ENCODE measurements at places on chromosomes 5 and 9. TPM values are rescaled to one million over a fixed set of nuclear protein-coding genes. Genes with fewer than 3 reads are reported as not detected.
A peak's percentile ranks its signal among the peaks of the same experiment; 100 is the strongest.

The PTPA gene
- 99.5 TPM for total RNA-seq

DNA sequence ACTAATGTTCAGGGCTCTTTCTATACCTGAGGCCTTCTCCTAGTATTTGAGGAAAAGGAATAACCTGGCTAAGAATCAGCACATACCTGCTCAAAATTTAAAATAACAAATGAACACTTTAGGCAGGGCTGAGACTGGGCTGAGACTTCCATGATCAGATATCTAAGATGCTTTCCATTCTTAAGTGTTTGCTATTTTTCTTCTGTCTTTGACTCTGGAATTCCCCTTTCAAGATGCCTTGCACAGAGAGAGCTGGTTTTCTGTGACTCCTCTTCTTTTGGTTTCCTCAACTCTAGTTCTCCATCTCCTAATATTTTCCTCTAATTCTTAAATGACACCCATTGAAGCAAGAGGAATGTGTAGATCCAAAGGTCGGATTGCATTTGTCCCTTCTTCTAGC, 61.1 kb downstream of the DPYSL3 start:
- no peak for DNase-seq

- DNase-seq: no peak
These were observed 103.6 kb downstream of the BOD1 start for GRCh38 chr5:173512637-173513435.

- DNase-seq: no peak
These were observed 70.5 kb downstream of the ST8SIA4 start for GRCh38 chr5:100832252-100833230.

DNA sequence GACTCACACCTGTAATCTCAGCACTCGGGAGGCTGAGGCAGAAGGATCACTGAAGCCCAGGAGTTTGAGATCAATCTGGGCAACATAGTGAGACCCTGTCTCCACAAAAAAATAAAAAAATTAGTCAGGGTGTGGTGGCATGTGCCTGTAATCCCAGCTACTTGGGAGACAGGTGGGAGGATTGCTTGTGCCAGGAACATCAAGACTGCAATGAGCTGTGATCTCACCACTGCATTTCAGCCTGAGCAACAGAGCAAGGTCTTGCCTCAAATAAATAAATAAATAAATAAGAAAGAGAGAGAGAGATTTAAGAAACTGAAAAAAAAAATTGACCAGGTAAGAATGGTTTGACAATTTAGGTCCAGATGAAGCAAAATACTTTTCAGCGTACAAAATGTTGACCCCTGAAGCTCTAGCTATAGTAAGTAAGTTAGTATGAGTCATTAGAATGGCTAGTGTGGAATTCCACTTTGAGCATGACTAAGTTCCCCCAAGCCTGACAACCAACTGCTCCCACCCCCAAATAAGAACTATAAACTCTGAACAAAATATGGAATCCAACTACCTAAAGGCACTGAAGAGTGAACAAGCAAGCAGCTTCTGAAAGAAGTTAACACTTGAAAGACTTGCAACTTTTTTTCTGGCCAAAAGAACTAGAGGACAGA, 217.8 kb upstream of the TLE4 start:
- peak; percentile 76 for DNase-seq

GRCh38 chr9:35277628-35278359, 116.0 kb downstream of the UNC13B start:
- no peak for DNase-seq

- no peak for DNase-seq
These were observed 68.7 kb downstream of the RETREG1 start for GRCh38 chr5:16548115-16548514.

- DNase-seq: no peak
These were observed 112.5 kb upstream of the EMB start for GRCh38 chr5:50553560-50553984.

DNA sequence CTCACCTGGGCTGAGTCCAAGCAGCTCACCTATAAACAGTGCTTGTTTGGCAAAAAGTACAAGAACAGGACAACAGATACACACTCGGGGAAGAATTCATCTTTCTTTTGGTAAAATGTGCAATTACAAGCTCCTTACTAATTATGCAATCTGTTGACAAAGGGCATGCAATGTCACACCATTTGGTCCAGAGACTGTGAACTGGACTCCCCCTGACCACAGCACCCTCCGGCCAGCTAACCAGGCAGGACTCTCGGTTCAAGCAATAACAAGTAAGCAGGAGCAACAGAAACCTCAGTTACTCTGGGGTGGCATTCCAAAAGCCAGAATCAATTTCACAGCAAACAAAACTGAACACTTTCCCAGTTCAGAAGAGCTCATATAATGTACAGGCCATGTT, 113.8 kb downstream of the GNAQ start:
- no peak for DNase-seq

DNA sequence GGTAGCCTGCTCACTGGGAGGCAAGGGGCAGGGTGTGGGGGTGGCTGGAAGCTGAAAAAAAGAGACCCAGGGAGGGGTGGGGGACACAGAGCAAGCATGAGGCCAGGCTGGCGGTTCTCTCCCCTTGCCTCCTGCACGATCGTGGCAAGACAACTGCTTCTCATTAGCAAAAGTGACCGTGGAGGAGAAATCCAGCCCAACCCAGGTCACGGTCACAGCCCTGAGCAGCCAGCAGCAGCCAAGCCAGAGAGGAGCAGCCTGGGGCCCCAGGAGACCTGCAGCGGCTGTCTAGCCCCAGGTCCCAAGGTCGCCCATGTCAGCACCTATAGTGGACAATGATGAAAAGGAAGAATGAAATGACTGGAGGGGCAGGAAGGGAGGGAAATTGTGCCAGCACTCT, 89.1 kb downstream of the NRG2 start:
- DNase-seq: no peak

DNA sequence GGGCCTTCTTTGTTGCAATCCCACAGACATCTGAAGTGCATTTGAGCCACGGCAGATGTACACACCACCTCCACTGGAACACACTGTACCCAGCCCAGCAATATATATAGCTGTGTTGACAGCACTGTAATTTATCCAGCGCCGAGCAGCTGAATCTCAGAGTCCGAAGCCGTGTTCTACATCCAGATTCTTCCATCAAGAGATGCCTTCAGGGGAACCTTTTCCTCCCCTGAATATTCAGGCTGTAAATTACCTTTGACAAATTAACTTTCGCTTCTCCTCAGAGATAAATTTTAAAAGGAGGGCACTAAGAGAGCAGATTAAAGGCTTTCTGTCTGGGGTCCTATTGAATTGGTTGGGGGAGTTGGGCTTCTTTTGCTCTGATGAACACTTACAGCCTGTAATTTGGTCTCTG, 76.4 kb downstream of the ROR2 start:
- no peak for DNase-seq

The ZBED3 gene
- 0.68 TPM for total RNA-seq

The FBP1 gene
- total RNA-seq: 0.35 TPM

GRCh38 chr5:17167171-17167891, 50.1 kb upstream of the BASP1 start:
- DNase-seq: peak; percentile 46
